NCI-H446 (cell line): ENCODE measurements at places on chromosomes 7 and 10.

DNA sequence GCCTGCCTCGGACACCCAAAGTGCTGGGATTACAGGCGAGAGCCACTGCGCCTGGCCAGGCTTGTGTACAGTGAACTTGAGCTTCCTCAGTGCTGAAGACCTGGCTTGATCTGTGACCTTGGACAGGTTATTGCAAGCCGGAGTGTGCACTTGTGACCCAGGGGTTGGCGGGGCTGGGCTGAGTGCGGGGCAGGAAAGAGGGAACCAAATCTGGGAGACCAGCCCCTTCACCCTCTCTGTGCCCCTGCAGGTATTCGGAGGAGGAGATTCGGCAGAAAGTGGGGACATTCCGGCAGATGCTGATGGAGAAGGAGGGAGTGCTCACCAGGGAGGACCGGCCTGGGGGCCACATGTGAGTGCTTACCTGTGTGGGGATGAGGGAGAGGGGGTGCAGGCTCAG lies 46.2 kb downstream of the SRRM3 start:
- no peak for DNase-seq

GRCh38 chr7:102230593-102230992 lies 56.1 kb upstream of the SH2B2 start:
- DNase-seq = no peak

GRCh38 chr10:11594589-11595394 lies 16.7 kb downstream of the USP6NL start:
- no peak for DNase-seq

- no peak for DNase-seq
These were observed 213.5 kb upstream of the ZNF32 start for GRCh38 chr10:43861966-43862751.

DNA sequence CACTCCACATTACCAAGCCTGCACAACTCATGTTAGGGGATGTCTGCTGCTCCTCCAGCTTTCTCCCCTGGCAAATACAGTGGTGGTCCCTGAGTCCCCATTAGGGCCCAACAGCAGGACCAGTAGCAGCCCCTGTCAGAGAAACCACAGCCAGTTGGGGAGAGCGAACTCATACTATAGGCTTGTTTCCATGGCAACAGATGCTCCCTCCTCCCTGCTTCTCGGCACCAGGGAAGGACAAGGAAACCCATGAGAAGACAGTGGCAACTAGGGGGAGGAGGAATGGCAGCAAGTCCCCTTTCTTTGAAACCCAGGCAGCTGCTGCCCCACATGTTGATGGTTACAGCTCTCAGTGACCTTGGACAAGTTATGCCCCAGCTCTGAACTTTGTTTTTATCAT lies 326.4 kb downstream of the KCNMA1 start:
- no peak for DNase-seq

- DNase-seq = no peak
These were observed 34.0 kb downstream of the C7orf25 start for GRCh38 chr7:42877862-42878261.

DNA sequence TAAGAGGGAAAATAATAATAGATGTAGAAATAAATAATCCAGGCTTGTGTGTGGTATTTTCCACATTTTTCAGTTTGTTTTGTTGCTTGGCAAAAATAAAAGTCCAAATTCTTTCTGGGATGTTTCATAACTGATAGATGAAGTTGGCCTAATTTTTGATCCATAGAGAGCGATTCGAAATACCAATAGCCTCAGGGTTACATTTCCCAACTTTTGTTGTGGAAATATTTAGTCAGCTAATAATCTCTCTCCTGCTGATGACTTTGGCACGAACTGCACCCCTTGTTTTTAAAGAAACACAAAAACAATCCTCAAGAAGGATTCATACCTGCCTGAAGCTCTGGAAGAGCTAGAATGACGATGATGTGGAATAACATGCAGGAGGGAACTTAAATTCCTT lies 483.2 kb downstream of the ADRA2A start:
- no peak for DNase-seq

DNA sequence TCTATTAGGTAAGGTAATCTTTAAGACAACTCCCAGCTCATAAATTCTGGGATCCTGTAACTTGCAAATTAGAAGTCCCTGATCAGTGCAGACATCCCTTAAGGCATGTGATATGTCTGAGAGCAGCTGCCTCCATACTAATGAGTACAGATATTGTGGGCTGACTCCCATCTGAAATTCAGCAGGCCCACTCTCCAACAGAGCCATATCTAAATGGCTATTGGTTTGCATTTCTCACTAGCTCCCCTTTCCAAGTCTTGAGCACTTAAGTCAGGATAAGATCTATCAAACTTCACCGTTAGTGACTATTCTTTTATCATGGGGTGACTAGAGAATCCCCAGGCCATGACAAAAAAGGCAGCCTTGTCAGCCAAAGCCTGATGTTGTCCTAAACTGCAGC lies 785.4 kb downstream of the IPMK start:
- DNase-seq = no peak

DNA sequence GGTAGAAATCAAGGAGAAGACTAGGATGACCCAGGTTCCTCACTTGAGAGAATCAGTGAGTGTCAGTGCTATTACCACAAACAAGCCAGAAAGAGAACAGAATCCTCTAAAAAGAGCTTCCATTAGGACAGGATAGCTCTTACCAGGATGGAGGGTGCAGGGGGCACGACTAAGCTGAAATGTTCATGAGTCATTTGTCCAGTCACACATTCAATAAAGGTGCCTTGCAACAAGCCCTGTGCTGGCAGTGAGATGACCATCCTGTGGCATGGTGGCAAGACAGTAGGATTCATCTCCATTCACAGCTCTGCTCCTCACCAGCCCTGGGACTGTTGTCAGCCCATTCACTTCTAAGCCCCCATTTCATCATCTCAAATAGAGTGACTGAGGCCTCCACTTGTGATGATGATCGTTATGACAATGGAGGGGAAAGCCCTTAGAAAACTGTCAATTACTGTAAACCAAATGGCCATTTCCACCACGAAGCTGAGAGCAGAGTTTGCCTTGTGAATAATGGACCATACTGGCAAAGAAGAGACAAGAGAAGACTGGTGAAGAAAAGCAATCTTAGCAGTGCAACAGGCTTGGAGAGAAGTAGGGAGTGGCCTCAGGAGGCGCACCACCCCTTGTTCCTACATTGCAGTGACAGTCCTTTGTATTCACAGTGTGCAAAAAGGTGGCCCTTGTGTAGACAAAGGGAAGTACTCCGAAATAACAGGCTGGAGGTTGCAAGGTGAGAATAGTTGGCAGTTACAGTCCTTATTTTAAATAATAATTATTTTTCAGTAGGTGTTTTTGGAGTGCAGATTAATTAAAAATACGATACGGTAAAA lies 9.0 kb upstream of the WIPF3 start:
- no peak for DNase-seq

DNA sequence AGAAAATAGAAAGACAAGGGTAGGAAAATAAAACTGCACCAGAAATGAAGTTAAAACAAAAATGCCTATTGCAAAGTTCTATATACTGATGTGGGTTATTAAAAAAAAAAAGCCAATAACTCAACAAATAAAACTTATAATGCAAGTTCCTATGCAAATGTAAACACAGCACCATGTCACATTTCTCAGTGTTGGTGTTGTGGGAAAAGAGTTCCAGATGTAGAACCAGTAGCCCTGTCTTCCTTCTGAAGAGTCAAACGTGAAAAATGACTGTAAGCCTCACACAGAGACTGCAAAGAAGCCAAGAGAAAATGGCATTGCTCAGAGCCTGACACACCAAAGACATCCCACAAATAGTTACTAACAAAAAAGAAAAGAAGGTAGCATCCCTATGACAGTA lies 10.1 kb downstream of the PON2 start:
- no peak for DNase-seq

DNA sequence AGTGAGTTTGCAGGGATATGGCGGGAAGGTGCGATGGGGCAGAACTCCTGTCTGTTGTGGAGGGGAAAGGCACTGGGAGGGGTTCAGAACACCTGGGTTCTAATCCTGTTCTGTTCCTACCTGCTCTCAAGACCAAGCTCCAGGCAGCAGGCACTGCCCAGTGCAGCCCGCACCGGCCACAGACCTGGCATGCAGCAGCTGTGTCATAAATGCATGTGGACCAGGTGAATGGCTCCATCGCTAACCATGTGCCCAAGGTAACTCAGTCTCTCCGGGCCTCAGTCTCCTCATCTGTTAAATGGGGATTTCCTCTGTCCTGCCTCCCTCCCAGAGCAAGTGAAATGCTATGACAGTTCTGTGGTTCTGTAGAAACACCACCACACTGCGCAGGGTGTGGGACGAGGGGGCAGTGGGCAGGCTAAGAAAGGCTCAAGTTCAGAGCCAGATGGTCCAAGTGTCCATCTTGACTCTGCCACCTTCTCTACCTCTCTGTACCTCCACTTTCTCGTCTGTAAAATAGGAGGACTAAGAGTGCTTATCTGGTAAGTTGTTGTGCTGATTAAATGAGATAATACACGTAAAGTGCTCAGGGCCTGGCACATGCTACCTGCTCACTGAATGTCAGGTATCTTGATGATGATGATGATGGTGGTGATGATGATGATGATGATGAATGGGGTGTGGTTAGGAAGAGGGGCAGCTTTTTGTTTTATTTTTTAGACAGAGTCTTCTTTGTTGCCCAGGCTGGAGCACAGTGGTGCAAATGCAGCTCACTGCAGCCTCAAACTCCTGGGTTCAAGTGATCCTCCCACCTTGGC lies 22.9 kb downstream of the ATP6V1F start:
- no peak for DNase-seq

GRCh38 chr10:33071857-33072256 lies 113.8 kb upstream of the ITGB1 start:
- no peak for DNase-seq

DNA sequence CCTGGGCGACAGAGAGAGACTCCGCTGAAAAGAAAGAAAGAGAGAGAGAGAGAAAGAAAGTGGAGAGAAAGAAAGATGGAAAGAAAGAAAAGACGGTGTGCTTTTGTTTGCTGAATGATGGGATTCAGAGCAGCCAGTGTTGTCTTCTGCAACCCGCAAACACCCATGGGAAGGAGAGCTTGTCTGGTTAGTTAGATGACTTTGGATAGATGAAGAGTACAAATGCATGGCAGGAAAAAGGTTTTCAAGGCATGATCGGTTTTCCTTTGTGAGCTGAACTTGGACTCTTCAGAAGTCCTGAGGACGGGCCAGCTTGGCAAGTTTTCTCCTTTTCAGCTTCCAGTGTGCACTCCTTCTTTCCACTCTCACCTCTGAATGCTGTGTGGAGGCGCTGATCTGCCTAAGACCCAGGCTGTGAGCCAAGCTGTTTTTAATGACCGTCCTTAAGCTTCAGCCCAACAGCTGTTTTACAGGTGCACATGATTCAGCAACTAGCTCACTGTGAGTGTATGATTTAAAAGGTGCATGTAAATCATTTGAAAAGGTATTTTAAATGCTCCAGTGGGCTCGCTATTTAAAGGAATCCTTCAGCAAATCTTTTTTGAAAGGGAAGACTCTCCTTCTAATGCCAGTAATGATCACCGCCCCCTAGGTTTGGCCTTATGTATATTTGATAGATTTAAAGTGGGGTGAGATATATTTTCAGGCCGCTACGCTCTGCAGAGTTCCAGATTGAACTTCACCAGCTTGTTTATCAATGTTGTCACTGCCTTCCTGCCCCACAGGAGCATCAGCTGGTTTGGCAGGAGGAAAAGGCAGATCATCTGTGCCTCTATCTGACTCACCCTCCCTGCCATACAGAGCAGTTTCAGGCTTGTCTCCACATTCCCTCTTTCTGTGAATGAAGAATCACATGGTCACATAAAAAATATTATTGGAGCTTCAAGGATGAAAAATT lies 115.0 kb downstream of the PLXDC2 start:
- DNase-seq = peak; percentile 73

DNA sequence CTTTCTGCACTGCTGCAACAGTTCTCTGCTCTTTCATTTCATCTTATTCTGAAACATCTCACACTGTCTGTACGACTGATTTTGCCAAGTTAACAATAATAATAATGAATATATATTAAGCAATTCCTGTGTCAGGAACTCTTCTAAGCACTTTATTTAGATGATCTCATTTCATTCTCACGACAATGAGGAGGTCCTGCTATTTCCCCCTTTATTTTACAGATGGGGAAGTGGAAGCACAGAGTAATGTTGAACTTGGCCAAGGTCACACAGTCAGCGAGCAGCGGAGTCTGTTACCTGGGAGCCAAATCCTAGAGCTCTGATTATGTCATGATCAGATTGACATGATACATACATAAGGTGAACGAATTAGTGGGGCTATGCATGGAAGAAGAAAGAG lies 5.8 kb downstream of the MRC1 start:
- DNase-seq = no peak

GRCh38 chr10:19578571-19578970 lies 237.7 kb upstream of the PLXDC2 start:
- DNase-seq = no peak

DNA sequence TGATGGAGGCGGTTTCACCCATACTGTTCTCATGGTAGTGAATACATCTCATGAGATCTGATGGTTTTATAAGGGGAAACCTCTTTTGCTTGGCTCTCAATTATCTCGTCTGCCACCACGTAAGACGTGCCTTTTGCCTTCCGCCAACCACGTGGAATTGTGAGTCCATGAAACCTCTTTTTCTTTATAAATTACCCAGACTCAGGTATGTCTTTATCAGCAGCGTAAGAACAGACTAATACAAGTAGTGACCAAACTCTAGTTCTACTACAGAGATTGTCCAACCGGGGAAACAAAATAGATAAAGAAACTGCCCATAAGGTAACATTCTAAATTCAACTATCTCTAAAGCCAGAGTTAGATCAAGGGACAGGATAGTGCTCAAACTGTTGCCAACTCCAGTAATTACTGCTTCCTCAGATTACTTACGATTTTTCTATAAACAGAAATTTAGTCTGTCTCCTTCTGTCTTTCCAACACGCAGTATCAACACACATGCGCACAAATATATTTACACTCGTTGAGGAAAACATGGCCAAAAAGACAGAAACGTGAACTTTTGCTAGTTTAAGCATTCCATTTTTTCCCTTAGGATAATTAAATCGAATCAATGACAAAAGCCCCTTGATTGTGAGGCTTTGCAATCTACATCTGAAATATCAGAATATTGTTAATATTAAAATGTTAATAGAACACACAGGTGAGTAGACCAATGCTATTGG lies 36.9 kb downstream of the CREB3L2 start:
- DNase-seq = no peak

GRCh38 chr7:102313997-102314780 lies 27.5 kb downstream of the SH2B2 start:
- no peak for DNase-seq

- no peak for DNase-seq
These were observed 3.3 kb upstream of the SMO start for GRCh38 chr7:129184981-129185670.

DNA sequence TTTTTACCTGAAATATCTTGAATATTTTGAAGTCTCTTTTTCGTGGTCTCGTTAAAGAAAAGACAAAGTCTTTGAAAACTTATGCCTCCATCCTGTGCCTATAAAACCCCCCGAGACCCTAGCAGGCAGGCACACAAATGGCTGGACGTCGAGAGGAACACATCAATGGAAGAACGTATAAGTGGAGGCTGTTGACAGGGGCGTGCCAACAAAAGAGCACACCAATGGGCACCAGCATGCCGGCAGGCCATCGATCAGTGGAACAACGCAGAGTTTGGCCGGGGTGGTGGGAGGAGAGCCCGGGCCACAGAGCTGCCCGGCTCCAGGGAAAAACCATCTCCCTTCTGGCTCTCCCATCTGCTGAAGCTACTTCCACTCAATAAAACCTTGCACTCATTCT lies 24.7 kb downstream of the ENKUR start:
- DNase-seq = no peak
